ENCODE measurements at places on chromosomes 4 and X. TPM values are rescaled to one million over a fixed set of nuclear protein-coding genes. Genes with fewer than 3 reads are reported as not detected.

FAT1 gene
- polyA plus RNA-seq: 1.8 TPM

PNMA6A gene
- 0.31 TPM for polyA plus RNA-seq

SLC25A53 gene
- 11.0 TPM for polyA plus RNA-seq

TMEM185A gene
- 6.7 TPM for polyA plus RNA-seq

ODAM gene
- not detected for polyA plus RNA-seq

FAM241A gene
- polyA plus RNA-seq: 6.0 TPM

SSX4 gene
- not detected for polyA plus RNA-seq

HTR2C gene
- not detected for polyA plus RNA-seq

CHRDL1 gene
- polyA plus RNA-seq: 2.3 TPM

GPC3 gene
- 1.9 TPM for polyA plus RNA-seq

COX7B2 gene
- not detected for polyA plus RNA-seq

KCND1 gene
- 0.44 TPM for polyA plus RNA-seq

PTCHD1 gene
- polyA plus RNA-seq: 0.01 TPM

PCDH11X gene
- polyA plus RNA-seq: not detected

MAOB gene
- polyA plus RNA-seq: 13.0 TPM

BEX3 gene
- polyA plus RNA-seq: 10.8 TPM

UGT2B15 gene
- polyA plus RNA-seq: not detected

WDR17 gene
- 0.08 TPM for polyA plus RNA-seq

SYN1 gene
- polyA plus RNA-seq: 0.80 TPM

PNMA6F gene
- polyA plus RNA-seq: not detected

CTAG2 gene
- polyA plus RNA-seq: not detected
